ENCODE measurements at places on chromosomes 1 and 21.
A peak's percentile ranks its signal among the peaks of the same experiment; 100 is the strongest.

GRCh38 chr1:209190591-209191261, 392.8 kb upstream of the CAMK1G start:
- DNase-seq: no peak

- DNase-seq: no peak
Observed at GRCh38 chr1:147214842-147215539, 10.1 kb downstream of the FMO5 start.

DNA sequence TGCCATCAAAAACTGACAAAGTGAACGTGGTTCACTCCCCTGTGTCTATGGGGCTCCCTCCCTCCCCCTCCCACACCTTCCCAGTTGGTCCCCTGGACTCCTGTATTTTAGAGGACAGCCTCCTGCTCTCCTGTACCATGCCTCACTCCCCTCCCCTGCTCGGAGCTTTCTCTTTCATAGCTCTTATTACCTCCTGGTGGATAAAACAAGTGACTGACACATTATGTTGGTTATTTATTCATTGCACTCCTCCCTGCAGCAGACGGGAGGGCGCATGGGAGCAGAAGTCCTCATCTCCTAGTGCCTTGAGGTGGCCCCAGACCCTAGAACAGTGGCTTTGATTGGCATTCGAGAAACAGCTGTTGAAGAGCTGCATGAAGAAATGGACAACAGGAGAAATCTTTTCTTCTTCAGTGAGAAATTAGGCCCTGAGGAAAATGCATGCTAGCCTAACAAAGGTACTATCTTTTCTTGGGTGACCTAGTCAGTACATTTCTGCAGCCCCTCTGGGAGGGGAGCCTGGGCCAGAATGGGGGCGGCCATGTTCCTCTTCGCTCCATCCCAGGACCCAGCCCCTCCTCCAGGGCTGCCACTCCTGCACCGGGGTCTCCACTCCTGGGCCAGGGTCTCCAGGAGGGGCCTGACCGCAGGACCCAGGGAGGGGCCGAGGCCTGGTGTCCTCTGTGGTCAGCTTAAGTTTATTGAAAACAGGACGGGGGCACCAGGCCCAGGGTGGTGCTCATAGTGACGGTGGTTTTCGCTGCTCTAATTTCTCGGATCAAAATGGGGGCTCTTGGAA, 1.2 kb upstream of the TFF1 start:
- DNase-seq: no peak

DNA sequence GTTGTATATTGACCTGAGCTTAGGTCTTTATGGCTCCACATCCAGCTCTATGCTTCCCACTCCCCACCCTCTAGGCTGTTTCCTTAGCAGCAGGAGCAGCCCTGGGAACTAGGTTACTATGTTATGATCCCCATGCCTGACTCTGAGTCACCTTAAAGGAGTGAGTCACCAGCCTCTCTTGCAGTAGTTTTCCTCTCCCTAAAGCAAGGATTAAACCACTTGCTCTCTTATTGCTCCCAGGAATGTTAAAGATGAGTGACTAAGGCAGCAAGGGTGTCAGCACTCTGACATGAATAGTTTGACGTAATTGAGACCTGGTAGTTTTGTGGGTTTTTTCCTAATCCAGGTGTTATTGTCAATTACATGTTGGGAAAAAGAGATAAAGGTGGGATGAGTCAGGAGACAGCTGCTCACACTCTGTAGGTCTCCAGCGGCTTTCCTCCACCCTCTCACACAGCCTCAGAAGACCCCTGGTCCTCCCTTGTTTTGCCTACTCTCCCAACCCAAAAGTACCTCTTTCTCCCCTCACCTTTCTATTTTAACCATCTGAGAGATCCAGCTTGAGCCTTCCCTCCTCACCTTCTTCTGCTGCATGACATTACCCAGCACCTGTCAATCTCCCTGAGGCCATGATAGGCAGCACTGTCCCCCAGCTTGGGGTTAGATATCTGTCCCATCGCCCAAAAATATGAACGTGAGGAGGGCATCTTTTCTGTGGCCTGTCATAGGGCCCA, 369.1 kb upstream of the VAMP3 start:
- DNase-seq: no peak

GRCh38 chr1:56429288-56429687, 150.1 kb downstream of the PLPP3 start:
- DNase-seq: no peak

DNA sequence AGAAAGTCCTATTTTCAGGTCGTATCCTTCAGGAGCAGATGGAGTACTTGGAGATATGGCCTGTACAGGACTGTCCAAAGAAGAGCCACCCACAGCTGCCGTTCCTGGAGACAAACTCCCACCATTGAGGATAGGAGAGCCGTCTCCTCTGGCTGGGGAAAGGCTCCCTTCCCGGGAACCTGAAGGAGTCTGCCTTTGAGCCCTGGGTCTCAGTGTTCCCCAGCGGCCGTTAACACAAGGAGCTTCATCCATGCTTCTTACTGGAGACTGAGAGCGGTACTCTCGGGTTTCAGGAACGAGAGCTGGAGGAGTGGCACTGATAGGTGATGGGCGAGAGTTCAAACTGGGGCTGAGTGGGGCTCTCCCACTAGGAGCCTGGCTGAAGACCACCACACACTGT, 14.4 kb upstream of the CPLANE2 start:
- no peak for DNase-seq

- DNase-seq: no peak
Observed at GRCh38 chr1:2815551-2815950, 14.1 kb upstream of the TTC34 start.

GRCh38 chr1:109267743-109268300, 15.1 kb downstream of the PSRC1 start:
- no peak for DNase-seq

- no peak for DNase-seq
Observed at GRCh38 chr1:42949312-42950115, 9.2 kb downstream of the SLC2A1 start.

- DNase-seq: no peak
Observed at GRCh38 chr1:26537951-26538352, 8.4 kb downstream of the RPS6KA1 start.

GRCh38 chr1:66274634-66275033, 259.3 kb upstream of the SGIP1 start:
- no peak for DNase-seq

GRCh38 chr1:246669659-246670058, 54.5 kb upstream of the SCCPDH start:
- no peak for DNase-seq

- no peak for DNase-seq
Observed at GRCh38 chr1:6185151-6185550, 5.0 kb upstream of the CHD5 start.

DNA sequence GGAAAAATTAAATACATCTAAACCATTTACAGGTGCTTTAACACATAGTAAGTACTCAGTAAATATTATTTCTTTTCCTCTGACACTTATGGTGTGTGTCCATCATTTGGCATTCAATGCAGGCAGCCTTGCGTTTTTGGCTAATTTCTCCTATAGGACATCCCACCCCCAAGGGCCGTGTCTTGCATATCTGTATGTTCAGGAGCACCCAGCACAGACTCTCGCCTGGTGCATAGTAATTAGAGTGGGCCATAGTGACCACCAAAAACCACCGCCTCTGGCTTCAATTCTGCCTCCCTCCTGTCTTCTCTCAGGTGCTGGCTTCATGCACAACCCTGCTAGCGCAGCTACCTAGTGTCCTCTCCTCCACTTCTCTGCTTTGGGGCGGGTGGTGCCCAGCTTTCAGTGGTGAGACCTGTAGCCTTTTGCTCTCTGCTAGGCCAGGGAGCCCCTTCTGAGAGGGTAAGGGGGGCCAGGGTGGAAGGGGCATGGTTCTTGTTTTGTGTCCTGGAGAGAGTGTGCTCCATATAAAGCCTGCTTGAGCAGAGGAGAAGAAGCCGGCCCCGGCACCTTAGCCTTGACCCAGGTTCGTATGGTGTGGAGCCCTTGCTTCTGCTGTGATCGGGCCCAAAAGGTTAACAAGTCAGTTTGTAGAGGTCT, 33.4 kb downstream of the BATF3 start:
- no peak for DNase-seq

- DNase-seq: no peak
Observed at GRCh38 chr1:42430286-42431135, 25.3 kb downstream of the ZMYND12 start.

- DNase-seq: no peak
Observed at GRCh38 chr1:225828706-225829345, 18.9 kb downstream of the EPHX1 start.

GRCh38 chr1:153944827-153945117, 1.7 kb downstream of the DENND4B start:
- DNase-seq: no peak

DNA sequence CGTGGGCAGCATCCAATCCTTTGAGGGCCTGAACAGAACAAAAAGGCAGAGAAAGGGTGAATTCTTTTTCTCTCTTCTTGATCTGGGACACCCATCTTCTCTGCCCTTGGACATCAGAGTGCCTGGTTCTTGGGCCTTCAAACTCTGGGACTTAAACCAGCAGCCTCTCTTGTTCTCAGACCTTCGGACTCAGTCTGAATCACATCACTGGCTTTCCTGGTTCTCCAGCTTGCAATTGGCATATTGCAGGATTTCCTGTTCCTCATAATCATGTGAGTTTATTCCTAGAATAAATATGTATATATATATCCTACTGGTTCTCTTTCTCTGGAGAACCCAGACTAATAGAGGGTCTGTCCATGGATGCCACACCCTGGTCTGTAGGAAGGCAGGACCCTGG, 16.3 kb upstream of the TENT5C start:
- no peak for DNase-seq

GRCh38 chr1:187680823-187681222, 852.1 kb downstream of the PLA2G4A start:
- DNase-seq: no peak

- peak; percentile 68 for DNase-seq
Observed at GRCh38 chr1:209176866-209177430, 406.6 kb upstream of the CAMK1G start.

DNA sequence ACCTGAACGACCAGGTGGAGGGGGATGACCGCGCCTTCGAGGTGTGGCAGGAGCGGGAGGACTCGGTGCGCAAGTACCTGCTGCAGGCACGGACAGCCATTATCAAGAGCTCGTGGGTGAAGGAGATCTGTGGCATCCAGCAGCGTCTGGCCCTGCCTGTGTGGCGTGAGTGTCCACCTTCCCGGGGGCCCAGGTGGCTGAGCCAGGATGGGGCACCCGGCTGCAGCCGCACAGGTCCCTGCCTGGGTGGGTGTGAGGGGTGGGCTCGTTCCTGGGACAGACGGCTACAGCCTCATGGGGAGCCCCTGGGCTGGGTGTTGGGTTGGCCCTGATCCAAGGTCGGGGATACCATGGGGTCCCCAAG, 65.2 kb downstream of the TRIM11 start:
- DNase-seq: no peak

GRCh38 chr1:245605480-245606156, 450.8 kb downstream of the KIF26B start:
- DNase-seq: no peak

- no peak for DNase-seq
Observed at GRCh38 chr1:221039616-221040015, 160.4 kb downstream of the HLX start.

DNA sequence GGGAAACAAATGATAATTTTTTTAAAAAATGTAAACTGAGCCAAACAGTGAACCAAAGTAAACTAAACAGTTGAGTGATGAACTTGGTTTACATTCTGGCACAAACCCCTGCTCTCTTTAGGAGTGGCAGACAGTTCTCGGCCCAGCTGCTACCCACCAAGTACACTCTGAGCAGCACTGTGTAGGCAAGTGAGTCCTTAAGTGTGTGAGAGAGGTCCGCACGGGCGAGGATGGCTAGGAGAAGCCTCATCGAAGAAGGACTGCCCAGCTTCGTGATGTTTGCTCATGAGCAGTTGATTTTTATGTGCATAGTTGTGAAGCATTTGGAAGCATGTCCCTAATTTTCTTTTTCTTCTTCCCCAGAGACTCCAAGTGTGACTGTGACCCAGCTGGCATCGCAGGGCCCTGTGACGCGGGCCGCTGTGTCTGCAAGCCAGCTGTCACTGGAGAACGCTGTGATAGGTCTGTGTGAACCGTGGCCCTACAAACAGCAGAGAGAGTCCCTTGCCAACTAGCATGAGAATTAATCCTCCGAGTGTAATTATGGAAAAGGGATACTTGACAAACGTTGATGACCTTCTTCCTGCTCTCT, 32.1 kb downstream of the LAMC2 start:
- no peak for DNase-seq
